CD4-positive, alpha-beta T cell treated with Interleukin-17A for 1 hour (primary cell): ENCODE measurements at places on chromosomes 5 and 9.

GRCh38 chr9:122379340-122379739 is 8.5 kb downstream of the PTGS1 start:
- no peak for DNase-seq

GRCh38 chr9:136992819-136993369 is 672 bp downstream of the PAXX start:
- DNase-seq = no peak

- peak; percentile 88 for DNase-seq
Observed at GRCh38 chr5:177447066-177447610, 524 bp downstream of the PRR7 start.

DNA sequence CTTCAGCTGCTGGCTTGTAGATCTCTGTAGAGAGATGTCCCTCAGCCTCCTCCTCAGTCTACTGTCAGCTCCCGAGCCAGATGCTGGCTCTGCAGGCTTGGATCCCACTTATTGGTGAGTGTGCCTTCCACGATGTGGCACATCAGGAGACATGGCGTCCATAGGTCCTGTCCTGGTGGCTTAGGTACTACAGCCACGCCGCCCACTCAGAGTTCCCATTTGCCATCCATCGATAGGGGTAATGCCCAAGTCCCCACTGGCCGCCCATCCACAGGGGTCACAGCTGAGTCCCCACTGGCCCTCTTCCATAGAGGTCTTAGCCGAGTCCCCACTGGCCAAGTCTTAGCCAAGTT is 17.3 kb downstream of the EXOC3 start:
- DNase-seq = no peak

GRCh38 chr5:145521523-145521922 is 313.6 kb downstream of the PRELID2 start:
- DNase-seq = no peak

DNA sequence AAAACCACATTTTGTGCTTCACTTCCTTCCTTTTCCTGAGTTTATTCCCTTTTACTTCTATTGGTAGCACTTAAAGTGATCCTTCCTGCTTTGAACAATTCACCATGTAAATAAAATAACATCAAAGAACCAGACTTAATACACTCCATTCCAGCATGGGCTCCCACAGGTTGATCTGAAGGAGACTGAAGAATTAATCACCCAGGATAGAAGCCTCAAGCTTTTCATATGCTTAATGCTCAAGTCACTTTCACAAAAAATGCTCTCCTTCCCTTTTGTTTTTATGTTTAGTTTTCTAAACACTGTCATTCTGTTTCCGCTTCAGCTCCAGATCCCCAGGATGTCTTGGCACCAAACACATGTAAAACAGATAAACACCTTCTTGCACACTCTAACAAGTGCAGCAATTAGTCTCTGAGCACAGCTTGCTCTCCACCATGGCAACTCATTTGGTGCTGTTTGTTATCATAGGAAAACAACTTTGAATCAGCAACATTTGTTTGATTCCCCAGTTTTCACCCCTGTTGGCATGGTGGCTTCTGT is 37.0 kb downstream of the DMRTA1 start:
- no peak for DNase-seq

GRCh38 chr9:100575006-100575405 is 2.9 kb upstream of the CAVIN4 start:
- DNase-seq = no peak

- no peak for DNase-seq
Observed at GRCh38 chr9:8905731-8906130, 1106.2 kb upstream of the DMAC1 start.

- no peak for DNase-seq
Observed at GRCh38 chr5:29720954-29721353, 1472.5 kb upstream of the CDH6 start.

DNA sequence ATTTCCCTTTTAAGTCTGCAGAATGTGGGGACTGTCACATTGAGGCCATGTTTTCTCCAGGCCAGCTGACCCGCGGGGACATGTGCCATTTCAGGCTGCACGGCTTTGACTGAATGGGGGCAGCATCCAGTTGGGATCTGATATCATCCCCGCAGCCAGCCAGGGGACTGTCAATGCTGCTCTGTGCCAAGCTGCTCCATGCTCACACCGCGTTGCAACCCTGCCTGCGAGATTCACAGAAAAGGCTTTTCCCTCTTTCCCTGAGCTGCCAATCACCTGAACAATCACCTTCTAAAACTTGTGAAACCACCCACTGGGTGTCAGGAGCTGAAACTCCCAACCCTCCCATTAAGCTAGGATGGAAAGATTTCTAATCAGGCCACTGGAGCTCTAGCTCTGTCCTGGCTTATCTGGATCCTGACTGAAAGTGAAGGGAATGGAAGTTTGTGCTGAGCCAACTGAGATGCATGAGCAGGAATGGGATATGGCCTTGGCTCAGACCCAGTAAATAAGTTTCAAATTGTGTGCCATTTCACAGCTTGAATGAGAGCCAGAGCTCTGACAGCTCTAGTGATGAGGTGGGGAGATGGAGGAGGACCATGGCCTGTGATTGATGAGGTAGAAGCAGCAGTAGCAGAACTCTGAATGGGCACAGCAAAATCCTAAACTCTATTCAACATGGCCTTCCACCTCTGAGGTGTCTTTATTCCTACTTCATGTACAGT is 34.5 kb upstream of the ZNF366 start:
- DNase-seq = no peak

DNA sequence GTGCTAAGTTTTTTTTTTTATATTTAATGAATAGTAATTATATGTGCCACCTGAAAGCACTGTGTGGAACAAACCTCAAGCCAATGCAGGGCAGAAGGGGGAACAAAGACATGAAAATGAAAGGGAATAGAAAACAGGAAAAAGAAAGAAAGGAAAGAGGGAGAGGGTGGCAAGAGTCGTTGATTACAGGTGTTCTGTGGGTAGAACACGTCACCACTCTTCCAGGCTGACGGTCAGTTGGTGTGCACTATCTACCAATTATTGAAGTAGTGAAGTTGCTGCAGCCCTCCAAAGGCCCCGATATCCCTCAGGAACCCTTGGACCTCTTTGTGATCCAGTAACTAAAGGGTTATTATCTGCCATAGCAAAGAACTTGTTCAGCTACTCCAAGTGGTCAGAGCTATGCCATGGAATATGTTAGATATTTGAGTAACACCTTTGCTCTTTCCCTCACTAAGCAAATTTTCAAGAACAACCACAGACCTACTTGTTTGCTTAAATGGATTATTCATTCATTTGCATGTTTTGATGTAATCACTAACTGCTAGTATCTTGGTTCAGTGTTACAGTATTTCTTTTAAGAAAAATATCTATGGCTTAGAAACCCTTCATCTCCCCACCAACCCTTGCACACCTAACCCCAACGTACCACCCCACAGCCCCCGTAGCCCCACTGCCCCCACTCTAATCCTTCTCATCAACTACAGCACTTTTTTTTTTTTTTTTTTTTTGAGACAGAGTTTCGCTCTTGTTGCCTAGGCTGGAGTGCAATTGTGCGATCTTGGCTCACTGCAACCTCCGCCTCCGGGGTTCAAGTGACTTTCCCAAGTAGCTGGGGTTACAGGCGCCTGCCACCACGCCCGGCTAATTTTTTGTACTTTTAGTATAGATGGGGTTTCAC is 31.3 kb downstream of the FYB1 start:
- DNase-seq = no peak

- no peak for DNase-seq
Observed at GRCh38 chr9:116087751-116088194, 65.8 kb upstream of the PAPPA start.

GRCh38 chr5:160504906-160505305 is 83.3 kb downstream of the PTTG1 start:
- peak; percentile 36 for DNase-seq

DNA sequence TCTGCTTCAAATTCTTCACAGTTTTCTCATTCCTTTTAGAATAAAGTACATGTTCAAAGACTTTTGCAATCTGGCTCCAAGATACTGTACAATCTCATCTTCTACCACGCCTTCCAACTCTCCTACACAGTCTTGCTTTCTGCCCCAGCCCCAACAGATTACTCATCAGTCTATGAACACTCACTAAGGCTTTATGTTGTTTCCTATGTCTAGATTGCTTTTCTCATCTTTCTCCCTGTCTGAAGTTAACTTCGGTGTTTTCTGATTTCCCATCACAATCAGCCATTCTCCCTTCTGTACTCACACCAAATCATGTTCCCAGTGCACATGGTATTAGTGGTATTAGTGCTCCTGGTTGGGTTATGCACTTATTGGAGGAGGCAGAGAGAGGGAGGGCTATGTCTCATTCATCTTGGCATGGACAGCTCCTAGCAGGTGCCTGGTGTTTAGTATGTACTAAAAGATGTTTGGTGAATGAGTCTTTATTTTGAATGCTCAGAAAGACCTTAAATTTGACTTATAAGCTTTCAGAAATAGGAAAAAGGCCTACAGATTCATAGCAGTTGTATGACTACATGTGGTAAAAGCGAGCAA is 44.0 kb upstream of the ZNF608 start:
- no peak for DNase-seq

DNA sequence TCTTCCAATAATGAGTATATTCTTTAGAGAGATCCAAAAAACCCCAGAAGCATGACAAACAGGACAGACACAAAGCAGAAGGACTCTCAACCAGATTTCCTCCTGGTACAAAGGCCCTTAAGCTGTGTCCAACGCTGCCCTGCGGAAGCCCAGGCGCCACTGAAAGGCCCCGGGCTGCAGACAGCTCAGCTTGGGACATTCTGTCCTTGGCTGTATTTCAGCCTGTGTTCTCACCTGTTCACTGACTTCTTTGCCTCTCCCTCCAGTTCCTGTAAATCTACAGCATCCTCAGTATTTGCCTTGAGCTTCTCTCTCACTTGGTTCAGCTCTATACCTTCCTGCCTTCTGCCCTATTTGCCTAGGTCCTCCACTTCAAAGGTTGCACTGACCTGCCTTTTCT is 96.5 kb downstream of the SH3TC2 start:
- DNase-seq = no peak

DNA sequence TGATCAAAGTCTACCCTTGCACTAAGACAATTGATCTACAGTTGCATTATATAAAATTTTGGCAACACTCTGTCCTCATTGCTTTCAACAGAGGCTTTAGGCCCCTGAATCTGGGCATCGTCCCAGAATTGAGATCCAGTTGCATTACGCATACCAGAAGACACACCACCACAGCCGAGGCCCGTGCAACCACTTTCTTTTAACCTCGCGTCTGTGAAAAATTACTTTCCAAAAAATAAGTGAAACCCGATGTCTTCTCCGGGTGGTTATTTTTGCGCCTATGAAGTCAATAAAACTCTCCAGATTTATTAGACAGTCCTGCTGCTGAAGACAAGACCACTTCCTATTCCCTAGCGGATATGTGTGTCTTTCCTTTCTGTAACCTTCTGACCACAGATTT is 52.1 kb upstream of the NFIB start:
- DNase-seq = no peak

GRCh38 chr9:136531186-136531903 is 14.5 kb downstream of the NOTCH1 start:
- no peak for DNase-seq

DNA sequence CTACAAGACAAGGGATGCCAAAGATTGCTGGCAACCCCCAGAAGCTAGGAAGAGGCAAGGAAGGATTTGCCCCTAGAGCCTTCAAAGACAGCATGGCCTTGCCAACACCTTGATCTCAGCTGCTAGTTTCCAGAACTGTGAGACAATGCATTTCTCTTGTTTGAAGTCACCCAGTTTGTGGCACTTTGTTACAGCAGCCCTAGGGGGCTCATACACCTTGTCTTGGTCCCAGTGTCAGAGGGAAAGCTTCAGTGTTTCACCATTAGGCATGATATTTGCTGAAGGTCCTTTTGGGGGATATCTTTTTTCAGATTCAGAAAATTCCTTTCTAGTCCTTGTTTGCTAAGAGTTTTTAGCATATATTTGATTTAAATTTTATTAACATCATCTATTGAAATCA is 3.1 kb upstream of the PPIC start:
- no peak for DNase-seq

GRCh38 chr9:24738421-24738961 is 192.8 kb upstream of the IZUMO3 start:
- no peak for DNase-seq

GRCh38 chr5:6728011-6728794 is 15.0 kb downstream of the TENT4A start:
- no peak for DNase-seq

DNA sequence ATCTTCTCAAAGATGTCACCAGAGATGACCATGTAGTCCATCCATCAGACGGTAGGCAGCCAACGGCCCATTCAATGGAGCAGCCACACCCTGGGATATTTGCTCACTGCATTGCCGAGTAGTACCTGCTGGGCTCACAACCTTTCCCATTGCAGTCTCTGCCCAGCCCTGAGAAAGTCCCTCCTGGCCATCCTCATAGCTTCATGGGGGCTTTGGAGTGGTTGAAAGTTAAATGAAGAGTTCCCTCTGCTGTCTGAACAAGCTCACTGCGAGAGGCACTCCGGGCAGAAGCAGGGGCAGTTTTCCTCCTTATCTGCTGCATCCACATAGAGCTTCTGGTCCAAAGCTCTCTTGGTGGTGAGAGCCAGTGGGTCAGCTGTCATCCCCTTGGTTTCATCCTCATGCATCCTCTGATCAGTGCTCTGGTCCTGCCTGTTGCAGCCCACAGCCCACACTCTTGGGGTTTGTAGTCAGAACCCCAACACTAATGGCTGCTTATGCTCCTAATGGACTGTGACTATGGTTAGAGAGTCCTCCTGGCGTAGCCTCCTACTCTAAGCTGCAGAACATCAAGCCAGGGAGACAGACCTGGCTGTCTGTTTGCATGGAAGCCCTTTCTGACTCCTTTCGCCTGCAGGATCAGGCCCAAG is 23.3 kb downstream of the TNFSF8 start:
- peak; percentile 49 for DNase-seq

DNA sequence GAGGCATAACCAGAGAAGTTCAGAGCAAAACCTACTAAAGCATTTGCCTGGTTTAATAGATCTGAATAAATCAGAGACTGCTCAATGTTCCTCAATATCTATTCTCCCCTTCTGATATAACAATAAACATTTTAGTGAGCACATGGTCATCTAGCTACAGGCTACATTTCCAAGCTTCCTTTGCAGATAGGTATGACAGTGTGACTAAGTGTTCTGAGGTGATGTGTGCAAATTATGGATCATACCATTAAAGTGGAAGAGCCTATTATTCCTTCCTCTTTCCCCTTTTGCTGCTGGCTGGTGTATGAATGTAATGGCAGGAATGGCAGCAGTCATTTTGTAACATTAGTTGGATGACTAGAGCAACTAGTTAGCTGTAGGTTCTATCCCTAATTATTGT is 285.8 kb upstream of the RASA1 start:
- DNase-seq = no peak

DNA sequence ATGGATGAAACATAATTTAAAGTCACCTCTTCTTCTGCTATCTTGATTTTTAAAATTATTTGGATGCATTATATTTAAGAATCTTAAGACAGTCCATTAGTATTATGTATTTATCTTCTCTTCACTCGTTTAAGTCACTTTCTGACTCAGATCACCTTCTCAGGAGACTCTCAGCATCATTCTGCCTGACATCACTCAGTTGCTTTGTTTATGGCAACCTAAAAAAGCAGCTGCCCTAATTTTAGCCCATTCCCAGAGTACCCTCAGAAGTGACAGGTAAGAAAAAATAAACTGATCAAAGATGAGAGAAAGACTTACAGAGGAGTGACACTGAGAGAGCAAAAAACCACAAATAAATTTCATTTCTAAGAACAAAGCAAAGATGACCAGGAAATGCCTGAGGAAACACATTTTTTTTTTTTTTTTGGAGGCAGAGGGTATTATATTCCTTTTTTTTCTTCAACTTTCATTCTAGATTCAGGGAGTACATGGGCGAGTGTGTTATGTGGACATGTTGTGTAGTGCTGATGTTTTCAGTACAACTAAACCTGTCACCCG is 140.5 kb downstream of the MUSK start:
- no peak for DNase-seq

- DNase-seq = no peak
Observed at GRCh38 chr9:12783767-12784460, 9.1 kb downstream of the LURAP1L start.

GRCh38 chr9:80699511-80699998 is 989.8 kb downstream of the TLE1 start:
- DNase-seq = no peak
